ENCODE measurements at places on chromosomes 2 and 18.

- no peak for DNase-seq
Observed at GRCh38 chr2:23586741-23587306, 201.8 kb downstream of the KLHL29 start.

- peak; percentile 7 for DNase-seq
Observed at GRCh38 chr18:66872277-66872676, 268.4 kb upstream of the CDH19 start.

- no peak for DNase-seq
Observed at GRCh38 chr2:72989770-72990556, 72.6 kb downstream of the EMX1 start.

GRCh38 chr18:38847326-38847725, 1281.7 kb upstream of the CELF4 start:
- no peak for DNase-seq

DNA sequence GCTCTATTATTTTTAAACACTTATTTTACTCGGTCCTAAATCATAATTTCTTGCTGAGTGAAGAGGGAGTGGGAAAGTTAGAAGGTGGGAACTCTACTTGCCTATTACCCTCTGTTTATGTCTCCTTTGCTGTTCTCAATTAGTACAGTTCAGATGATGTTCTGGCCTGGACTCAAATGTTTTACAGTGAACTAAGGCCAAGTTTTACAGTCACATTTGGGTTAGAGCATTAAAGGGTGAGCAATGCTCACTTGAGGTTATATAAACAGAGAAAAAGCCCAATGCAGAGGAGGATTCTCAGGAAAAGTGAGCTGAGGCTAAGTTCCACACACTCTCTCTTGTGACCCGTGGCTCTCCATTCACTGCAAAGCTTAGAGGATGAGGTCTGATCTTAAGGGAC, 52.4 kb downstream of the ITSN2 start:
- no peak for DNase-seq

- DNase-seq: peak; percentile 12
Observed at GRCh38 chr2:206260188-206261012, 14.1 kb upstream of the ZDBF2 start.

GRCh38 chr2:55482186-55482884, 37.2 kb upstream of the CFAP36 start:
- peak; percentile 18 for DNase-seq

- DNase-seq: no peak
Observed at GRCh38 chr2:207265332-207265731, 99.6 kb upstream of the KLF7 start.

- no peak for DNase-seq
Observed at GRCh38 chr2:177596866-177597265, 204.3 kb downstream of the AGPS start.

DNA sequence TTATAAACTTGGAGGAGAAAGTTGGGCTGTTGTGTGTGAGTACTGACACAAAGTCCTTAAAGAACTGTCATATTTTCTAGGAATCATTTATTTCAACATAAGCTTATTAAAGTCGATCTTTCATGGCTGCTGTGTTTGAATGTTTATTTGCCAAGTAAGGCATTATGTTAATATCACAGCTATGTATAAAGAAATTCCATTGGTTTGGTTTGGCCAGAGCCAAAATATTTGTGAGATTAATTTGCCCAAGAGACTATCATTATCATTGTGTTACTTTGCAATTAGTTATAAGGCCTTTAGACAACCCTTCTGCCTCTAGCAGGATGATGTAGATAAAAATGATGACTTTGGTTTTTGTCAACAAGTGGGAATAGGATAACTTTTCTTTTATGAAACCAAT, 240.6 kb upstream of the NT5C1B start:
- no peak for DNase-seq

GRCh38 chr2:119011162-119011909, 69.3 kb downstream of the MARCO start:
- DNase-seq: peak; percentile 2

DNA sequence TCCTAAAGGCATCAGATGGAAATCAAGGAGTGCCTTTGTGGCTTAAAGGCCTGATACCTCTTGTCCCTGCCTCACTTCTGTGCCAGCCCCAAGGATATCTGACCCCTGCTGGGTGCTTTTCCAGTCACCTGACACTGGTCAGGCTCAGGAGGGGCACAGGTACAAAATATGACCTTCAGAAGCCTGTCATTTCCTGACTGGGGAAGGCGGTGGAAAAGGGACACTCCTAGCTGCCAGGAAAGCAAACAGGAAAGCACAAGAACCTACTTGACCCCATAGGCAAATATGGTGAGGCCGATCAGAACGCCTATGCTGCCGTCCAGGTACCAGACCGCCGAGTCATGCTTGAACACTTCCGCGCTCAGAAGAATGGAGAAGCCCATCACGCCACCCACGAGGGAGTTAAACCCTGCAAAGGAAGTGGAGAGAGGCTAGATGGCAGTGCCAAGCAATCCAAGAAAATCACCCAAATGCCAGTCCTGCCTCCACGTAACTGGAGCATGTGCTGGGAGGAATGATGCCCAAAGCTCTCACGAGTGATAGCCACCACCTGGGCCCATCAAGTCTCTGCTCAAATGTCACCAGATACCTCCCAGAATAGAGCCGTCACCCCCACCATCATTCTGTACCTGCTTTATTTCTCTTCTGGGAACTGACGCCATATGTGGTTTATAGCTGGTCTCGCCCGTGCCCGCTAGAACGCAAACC, 204.0 kb downstream of the MGAT5 start:
- DNase-seq: no peak
